ENCODE measurements at places on chromosomes 13 and 19. TPM values are rescaled to one million over a fixed set of nuclear protein-coding genes. Genes with fewer than 3 reads are reported as not detected.

ZC3H13 gene
- total RNA-seq: 41.6 TPM

OLFM4 gene
- not detected for total RNA-seq

ZNF682 gene
- 13.7 TPM for total RNA-seq

CGB2 gene
- total RNA-seq: not detected

GRK1 gene
- total RNA-seq: not detected

TIMM44 gene
- total RNA-seq: 76.4 TPM

PRODH2 gene
- not detected for total RNA-seq

PLVAP gene
- not detected for total RNA-seq

NKG7 gene
- total RNA-seq: 1,014 TPM

DNA sequence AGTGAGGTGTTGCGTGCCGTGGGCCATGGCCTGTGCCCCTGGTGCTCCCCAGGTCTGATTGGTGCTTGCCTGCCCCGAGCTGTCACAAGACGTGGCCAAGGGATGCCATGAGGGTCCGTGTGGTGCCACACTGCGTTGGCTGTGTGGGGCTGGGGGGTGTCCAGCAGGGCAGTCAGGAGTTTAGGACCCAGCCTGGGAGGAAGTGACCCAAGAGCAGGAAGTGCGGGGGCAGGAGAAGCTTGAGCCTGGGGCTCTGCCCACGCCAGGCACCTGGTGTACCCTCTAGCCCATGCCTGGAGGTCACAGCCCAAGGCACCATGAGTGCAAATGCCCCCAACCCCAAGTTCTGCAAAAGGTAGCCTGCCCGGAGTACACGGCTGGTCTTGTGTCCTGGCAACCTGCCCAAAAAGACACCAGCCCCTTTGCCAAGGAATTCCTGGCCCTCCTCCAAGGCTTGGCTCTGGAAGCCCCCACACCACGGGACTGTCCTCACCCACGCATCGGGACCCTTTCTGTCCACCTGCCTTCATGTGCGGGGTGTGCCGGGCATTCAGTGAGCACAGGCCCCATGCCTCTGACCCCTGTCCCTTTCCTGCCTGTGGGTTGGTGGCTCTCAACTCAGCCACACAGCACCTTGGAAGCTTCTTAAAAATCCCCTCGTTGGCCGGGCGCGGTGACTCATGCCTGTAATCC, 24.9 kb downstream of the MPND start:
- no peak for DNase-seq

DNA sequence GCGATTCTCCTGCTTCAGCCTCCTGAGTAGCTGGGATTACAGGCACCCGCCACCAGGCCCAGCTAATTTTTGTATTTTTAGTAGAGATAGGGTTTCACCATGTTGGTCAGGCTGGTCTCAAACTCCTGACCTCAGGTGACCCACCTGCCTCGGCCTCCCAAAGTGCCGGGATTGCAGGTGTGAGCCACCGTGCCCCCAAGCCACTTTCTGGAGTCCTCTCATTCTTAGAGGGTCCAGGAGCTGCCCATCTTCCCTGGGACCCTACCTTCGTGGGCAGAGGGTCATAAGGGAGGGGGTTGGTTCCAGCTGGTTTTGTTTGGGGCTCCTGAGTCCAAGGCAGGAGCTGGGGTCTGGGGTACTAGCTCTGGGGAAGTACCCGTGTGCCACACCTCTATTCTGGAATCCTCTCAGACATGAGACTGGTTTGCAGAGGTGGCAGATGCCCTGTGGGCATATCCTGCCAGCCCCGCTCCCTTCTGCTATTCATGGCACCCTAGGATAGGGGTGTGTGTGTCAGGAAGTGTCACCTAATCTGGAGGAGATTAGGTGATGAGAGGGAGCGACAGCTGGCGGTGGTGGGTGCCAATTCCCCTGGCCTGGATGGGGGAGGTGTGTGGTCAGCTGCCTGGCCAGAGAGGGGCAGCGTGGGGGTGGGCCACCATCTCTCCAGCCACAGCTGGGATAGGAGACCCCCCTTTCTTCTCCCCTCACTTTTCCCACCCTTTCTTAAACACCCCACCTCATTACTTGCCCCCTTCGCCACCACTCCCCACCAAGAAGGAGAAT, 2.1 kb downstream of the PRMT1 start:
- DNase-seq: no peak

DNA sequence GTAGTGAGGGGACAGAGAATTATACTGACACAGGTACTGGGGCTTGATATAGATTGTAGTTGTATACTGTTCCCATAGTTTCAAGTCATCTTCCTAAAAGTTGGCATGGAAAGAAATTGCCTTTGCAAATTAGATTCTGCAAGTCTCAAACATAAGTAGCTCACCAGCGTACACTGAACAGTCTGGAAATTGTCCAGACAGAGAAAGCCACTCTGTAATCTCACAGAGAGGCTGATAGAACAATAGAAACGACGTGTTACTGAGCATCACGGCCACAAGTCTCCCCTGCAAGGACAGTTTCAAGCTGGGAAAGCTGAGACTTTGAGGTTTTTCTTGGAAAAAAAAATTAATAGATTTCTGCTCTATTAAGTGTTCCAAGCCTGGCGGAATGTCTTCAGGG, 228.6 kb downstream of the DNAJC15 start:
- no peak for DNase-seq

DNA sequence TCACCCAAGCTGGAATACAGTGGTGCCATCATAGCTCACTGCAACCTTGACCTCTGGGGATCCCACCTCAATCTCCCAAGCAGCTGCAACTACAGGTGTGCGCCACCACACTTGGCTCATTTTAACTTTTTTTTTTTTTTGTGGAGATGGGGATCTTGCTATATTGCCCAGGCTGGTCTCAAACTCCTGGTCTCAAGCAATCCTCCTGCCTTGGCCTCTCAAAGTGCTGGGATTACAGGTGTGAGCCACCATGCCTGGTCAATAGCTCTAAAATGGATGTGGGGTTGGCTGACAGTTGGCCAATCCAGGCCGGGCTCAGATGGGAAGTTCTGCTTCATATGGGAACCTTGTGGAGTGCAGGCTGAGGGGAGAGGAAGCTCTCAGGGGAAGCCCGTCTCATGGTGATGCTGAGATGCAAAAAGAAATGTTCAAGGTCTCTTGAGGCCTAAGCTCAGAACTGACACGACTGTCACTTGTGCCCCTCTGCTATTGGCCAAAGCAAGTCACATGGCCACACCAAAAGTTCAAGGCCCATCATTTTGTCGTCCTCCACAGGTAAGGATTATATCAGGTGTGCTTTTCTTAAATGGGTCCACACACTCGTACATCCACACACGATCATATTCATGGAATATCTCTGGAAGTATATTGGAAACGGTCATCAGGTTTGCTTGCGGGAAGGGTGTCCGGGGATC, 6.8 kb upstream of the KLC3 start:
- no peak for DNase-seq

DNA sequence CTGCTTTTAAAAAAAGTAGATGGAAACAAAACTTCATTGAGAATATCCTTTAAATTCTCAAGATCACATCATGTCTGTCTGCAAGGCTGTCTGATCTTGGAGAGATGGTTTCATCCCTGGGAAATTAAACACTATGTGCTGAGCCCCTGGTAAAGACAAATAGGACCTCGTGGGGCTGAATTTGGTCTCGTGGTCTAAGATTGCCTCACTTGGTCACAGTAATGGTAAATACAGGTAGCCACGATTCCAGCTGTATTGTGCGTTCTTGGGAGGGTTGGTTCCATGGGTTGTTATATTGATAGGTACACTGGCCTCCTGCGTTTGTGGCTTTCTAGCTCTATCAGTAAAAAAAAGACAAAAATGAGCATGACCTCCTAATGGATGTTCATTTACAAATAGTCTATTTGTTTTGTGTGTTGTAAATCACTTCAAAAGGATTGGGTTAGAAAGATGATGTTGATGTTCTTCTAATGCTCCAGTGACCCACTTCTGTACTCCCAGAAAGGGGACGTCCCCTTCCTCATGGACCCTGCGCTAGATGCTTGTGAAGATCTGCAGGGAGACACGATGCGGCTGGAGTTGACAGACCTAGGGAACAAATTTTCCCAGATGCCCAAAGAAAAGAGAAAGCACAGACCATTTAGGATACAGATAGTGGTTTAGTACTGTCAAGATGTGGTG, 1.8 kb downstream of the CEBPG start:
- DNase-seq: peak; percentile 33

DNA sequence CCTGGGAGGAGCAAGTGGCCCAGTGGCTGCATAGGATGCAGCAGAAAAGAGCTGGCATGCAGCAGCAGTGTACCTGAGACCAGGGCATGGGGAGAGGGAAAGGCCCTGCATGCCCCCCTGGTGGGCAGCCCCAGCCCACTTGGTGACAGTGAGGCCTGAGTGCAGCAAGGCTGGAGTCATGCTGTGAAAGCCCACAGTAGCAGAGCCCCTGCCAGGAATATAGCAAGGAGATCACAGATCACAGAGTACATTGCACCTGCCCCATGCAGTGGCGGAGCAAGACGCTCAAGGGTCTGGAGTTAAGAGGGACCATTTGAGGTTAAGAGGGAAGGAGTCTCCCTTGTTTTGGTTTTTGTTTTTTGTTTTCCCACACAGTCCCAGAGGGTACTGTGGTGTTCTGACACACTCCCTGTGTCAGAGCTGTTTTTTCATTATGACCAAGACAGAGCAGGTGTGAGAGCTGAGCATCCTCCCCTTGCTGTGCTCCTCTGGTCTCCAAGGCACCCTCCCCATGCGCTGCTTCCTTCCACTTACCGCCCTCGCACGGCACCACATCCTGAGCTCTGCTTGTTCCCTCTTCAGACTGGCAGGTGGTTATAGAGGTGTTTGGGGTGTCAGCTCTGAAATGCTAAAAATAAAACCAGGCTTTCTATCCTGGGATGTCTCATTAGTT, 85.0 kb upstream of the UBL3 start:
- DNase-seq: peak; percentile 96

- DNase-seq: no peak
These were observed 91.7 kb downstream of the SLC10A2 start for GRCh38 chr13:102974317-102975087.

DNA sequence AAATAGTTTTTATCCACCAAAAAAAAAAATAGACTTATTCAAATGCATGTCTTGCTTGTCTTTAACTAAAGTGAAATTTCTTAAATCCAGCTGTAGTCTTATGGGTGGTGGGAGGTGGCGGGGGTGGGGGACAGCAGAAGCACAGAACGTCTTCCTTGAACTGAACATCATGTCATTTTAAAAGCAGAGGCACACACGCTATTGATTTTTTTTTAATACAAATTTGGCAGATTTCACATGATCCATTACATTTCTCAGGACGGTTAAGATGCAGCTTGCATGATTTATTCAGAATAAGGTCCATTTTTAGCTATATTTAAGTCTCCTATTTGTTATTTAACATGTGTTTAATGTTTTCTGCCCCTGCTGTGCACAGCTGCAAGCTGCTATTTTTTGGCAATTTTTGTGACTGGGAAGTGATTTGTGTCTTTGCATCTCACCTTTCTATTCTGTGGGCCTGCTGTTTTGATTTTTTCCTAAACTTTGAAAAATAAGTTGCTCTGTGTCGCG, 274.0 kb downstream of the TSHZ3 start:
- DNase-seq: no peak

DNA sequence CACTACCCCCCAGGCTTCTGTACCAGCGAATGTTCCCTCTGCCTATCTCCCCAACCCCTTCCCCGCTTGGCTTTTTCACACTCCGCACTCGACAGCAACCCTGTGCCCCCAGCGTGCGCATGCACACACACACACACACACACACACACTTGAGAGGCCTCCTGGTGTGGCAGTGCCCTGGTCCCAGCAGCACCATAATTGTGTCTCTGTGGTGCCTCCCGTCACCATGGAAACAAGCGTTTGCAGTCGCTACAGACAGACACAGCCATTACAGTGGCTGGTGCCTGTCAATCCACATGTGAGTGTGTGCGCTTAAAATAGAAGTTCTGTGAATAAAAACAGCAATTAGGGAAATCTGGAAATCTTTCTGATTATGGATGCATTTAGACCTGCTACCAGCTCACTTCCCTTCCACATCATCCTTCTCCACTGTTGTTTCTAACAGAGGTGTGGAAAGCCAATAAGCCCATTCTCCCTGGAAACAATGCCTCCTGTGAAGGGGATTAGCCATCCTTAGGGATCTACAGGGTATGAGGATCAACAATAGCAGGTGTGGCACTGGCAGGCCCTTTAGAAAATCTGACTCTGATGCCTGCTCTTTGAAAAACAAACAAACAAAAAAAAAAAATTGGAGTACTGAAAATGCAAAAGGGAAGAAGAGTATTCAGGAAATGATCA, 146.3 kb downstream of the DCLK1 start:
- DNase-seq: no peak

- peak; percentile 90 for DNase-seq
These were observed 61.2 kb downstream of the MLLT1 start for GRCh38 chr19:6218491-6219146.

GRCh38 chr19:47063874-47064273, 15.4 kb upstream of the TMEM160 start:
- no peak for DNase-seq

GRCh38 chr19:51546650-51547396, 15.4 kb upstream of the SIGLEC6 start:
- DNase-seq: peak; percentile 55

DNA sequence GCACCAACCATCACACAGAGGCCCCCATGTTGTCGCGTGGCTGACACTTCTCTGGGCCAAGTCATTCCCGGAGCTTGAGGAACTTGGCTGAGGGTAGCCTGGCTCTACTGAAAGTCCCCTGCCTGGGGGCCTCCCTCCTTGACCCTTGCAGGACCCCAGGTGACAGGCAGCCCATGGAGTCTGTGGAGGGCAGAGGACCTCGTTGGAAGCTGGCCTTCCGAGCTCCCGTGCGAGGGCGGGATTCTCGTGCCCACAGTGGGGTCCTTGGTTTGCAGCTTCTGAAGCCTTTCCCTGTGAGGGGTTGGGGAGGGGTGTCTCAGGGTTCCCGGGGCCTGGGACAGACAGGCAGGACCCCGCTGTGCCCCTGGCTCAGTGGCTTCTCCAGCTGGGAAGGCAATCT, 16.4 kb downstream of the NMRK2 start:
- DNase-seq: no peak

DNA sequence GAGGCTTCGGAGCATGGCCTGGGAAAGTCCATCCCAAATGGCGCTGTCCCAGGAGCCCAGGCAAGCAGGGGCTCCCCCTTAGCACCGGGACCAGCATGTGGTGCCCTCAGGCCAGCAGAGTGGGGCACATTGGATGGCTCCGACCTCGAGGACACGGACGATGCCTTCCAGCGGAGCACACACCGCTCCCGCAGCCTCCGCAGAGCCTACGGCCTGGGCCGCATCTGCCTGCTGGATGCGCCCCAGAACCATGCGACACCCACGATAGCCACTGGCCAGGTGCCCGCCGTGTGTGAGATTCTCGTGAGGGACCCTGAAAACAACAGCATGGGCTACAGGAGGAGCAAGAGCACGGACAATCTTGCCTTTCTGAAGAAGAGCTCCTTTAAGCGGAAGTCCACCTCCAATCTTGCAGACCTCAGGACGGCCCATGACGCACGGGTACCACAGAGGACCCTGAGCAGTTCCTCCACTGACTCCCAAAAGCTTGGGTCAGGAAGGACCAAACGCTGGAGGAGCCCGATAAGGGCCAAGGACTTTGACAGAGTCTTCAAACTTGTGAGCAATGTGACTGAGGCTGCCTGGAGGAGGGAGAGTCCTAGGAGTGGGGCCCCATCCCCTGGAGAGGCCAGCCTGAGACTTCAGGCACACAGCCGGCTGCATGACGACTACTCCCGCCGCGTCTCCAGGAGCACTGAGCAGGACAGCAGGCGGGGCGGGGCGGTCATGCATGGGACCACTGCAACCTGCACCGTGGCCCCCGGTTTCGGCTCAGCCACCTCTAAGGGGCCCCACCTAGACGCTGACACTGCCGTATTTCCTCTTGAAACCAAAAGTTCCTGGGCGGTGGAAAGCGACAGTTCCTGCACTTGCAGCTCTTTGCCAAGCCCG, 63.1 kb downstream of the SPATA13 start:
- peak; percentile 51 for DNase-seq

- DNase-seq: no peak
These were observed 801.1 kb downstream of the SLITRK5 start for GRCh38 chr13:88472316-88472715.

GRCh38 chr13:34003656-34004055, 185.7 kb downstream of the RFC3 start:
- DNase-seq: no peak
